HEK293T (cell line): ENCODE measurements at places on chromosomes 3 and 15.

- no peak for DNase-seq
Measured at GRCh38 chr3:134294302-134295280, 43.9 kb upstream of the RYK start.

GRCh38 chr3:188077160-188077799 lies 76.7 kb upstream of the LPP start:
- no peak for DNase-seq

DNA sequence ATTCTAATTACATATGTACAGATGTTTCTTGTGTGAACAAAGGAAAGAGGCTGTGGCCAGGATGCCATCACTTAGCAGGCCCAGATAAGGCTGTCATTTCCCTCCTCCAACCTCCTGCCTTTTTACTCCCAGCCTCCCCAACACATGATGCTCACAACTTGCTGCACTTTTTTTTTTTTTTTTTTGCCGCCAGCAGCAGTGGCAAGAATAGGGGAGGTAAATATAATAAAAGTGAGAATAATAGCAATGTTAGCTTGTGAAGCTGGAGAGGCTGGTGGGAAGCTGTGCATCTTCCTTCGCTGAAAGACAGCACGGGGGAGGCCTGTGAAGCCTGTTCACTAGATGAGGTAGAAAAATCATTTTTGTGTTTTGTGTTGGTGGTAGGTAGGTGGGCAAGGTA lies 42.5 kb upstream of the MYO5C start:
- DNase-seq: no peak

GRCh38 chr3:197501496-197501878 lies 54.3 kb downstream of the BDH1 start:
- no peak for DNase-seq

- DNase-seq: no peak
Measured at GRCh38 chr3:191455257-191455952, 5.6 kb upstream of the PYDC2 start.

GRCh38 chr3:25678581-25678980 lies 13.9 kb upstream of the TOP2B start:
- DNase-seq: no peak

GRCh38 chr3:98817547-98818041 lies 54.5 kb downstream of the ST3GAL6 start:
- peak; percentile 36 for DNase-seq

- no peak for DNase-seq
Measured at GRCh38 chr3:3800080-3800455, 837 bp downstream of the LRRN1 start.

DNA sequence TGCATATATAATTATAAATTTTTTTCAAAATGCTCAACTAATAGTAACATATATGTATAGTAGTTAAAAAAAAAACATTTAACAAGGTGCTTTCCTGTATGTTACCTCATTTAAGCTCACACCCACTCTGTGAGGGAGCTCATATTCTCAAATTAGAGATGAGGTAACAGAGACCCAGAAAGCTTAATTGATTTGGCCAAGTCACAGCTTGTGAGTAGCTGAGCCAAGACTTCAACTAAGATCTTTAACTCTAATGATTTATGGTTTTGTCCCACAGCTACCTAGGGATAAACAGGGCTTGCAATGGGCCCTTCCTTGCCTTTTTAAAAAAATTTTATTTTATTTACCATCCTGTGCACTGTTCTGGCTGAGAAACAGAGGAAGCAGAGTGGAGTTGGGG lies 230.0 kb upstream of the GOLIM4 start:
- DNase-seq: no peak
